CD4-positive, alpha-beta T cell treated with Interleukin-10 for 1 hour (primary cell): ENCODE measurements at places on chromosomes 6 and 20.

DNA sequence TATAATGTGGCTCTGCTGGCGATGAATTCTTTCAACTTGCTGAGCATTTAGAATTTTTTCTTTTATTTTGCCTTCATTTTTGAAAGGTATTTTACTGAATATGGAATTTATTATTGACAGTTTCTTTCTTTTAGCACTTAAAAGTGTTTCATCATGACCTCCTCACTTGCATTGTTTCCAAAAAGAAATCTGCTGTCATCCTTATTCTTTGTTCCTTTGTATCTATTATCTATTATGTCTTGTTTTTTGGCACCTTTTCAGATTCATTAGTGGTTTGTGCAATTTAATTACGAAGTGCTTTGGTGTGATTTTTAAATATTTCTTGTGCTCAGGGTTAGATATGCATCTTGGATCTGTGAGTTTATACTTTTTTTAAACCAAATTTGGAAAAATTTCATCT lies 26.0 kb upstream of the SLC22A2 start:
- no peak for DNase-seq

DNA sequence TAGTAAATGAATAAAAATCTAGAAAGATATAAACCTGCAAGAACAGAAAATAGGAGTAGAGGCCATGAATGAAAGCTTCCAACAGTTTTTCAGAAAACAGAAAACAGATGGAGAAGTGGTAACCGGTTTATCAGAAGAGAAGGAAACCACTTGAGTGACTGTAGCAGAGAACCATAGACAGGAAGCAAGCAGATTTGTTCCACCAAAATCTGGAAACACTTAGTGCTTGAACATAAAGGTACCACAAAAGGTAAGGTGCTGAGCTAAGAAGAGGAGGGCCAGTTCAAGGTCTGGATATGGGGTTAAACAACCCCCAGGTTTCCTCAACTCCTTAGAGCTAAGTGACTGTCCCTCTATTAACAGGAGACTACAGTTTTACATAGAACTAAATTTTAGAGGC lies 9.2 kb upstream of the KIAA0319 start:
- no peak for DNase-seq

- DNase-seq: no peak
Observed at GRCh38 chr20:38725148-38725901, 1.0 kb downstream of the SLC32A1 start.

GRCh38 chr20:4165984-4166725 lies 150.8 kb upstream of the RNF24 start:
- no peak for DNase-seq

- no peak for DNase-seq
Observed at GRCh38 chr6:135811644-135812526, 39.6 kb upstream of the PDE7B start.

DNA sequence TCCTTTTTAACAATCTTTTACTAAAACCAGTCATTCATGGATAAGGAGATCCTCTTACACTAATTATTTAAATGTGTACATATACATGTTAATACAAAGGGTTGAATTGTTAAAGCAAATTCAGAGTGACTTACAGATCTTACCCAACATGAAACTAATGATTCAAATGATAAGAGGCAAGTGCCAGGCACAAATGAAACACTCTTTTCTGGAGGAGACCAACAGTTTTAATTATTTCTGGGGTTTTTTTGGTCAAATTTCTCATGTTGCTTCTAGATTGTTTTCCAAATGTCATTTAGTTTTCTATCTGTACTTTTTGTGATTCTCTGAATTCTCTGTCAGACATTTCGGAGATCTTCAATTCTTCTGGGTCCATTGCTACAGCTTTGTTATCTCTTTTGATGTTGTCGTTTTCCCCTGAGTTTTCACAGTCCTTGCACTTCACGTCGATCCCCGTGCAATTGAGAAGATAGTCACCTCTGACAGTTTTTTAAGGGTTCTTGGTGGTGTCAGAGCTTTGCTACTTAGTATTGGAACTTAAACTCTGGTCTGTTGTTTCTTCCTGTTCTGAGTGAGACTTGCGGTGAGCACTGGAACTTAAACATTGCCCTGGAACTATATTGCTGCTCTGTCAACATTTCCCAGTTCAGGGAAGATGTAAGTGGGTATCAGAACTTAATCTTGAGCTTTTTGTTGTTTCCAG lies 23.2 kb downstream of the MAS1 start:
- DNase-seq: no peak

- DNase-seq: peak; percentile 71
Observed at GRCh38 chr6:41937861-41938574, 3.6 kb downstream of the CCND3 start.

DNA sequence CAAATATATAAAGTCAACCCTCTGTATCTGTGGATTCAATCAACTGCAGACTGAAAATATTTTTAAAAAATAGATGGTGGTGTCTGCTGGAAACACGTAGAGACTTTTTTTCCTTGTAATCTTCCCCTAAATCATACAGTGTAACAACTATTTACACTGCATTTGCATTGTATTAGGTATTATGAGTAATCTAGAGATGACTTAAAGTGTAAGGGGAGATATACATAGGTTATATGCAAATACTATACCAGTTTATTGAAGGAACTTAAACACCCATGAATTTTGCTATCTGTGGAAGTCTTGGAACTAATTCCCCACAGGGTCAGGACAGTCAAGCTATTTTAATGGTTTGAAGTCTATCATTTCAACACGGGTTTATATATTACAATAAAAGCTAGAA lies 10.2 kb downstream of the HDAC2 start:
- DNase-seq: no peak

DNA sequence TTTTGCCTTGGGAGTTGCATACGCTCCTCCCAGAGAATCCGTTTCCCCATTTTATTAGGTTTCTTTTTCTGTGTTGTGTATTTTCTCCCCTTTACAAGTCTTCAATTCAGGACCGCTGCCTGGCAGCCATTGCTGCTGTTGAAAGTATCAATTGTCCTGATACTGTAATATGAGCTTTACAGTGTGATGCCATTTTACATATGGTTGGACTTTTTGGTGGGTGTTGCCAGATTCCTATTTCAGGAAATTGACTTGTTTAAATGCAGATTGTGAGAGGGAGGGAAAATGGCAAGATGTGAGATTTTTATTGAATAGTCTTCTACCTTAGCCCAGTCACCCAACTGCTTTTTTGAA lies 1.2 kb downstream of the PANK2 start:
- DNase-seq: peak; percentile 27

- no peak for DNase-seq
Observed at GRCh38 chr6:93746892-93747291, 327.5 kb upstream of the EPHA7 start.

- DNase-seq: no peak
Observed at GRCh38 chr20:63699466-63700198, 3.2 kb downstream of the TNFRSF6B start.

- DNase-seq: no peak
Observed at GRCh38 chr6:27494987-27495385, 22.1 kb upstream of the ZNF184 start.

- no peak for DNase-seq
Observed at GRCh38 chr6:6870921-6871320, 236.8 kb upstream of the RREB1 start.
